ENCODE measurements at places on chromosomes 1 and 21. TPM values are rescaled to one million over a fixed set of nuclear protein-coding genes. Genes with fewer than 3 reads are reported as not detected.
A peak's percentile ranks its signal among the peaks of the same experiment; 100 is the strongest.

DNA sequence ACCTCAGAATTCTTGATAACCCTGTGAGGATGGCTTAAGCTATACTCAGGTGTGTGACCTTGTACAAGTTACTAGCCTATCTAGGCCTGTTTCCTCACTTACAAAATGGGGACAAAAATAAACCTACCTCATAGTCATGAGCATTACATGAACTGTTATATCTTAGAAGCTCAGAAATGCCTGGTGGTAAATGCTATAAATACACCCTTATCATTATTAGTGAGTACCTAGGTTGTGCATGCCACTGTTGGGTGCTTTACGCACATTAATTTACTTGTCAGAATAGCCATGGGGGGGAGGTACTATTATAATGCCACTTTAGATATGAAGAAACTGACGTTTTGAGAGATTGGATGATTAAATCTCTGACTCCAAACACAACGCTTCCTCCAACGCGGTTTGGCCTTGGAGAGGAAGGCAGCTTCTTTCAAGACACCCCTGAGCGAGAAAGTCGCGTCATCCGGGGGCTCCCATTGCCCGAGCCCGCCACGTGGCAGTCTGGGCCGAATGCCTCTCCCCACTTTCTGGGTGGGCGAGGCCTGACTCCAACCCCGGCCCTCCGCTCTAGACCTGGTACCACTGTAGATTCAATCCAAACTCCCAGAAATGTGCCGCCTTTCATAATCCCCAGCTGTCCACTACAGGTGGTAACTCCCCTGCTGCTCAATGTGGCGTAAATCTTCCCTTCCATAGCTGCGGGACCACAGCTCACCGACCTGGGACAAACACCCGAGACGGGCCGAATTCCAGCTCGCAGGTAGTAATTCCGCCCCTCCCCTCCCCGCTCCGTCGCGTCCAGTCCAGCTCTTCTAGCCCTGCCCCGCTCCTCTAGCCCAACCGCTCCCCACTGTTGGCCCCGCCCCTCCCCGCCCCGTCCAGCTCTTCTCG, 771 bp upstream of the RAD54L start:
- DNase-seq = peak; percentile 86

Gene ADPRS
- total RNA-seq = 24.6 TPM

GRCh38 chr1:64183395-64184002, 19.9 kb upstream of the UBE2U start:
- DNase-seq = no peak

Gene S100A9
- total RNA-seq = 1.7 TPM

DNA sequence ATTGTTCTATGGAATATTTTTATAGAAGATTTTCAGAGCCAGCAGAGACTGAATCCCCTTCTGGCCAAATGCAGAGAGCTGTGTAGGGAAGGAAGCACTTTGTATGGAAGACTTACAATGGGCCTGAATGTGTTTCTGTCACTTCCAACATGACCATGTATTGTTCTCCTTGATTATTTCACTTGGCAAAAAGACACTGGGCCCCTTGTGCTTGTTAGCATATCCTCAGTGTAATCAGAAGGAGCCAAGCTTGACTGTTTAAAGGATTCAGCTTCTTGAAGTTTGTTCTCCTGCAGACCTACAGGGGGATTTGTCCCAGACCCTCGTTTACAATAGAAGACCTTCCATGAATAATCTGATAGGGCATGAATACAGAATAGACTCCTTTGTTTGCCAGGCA, 48.1 kb upstream of the UBE2U start:
- no peak for DNase-seq

DNA sequence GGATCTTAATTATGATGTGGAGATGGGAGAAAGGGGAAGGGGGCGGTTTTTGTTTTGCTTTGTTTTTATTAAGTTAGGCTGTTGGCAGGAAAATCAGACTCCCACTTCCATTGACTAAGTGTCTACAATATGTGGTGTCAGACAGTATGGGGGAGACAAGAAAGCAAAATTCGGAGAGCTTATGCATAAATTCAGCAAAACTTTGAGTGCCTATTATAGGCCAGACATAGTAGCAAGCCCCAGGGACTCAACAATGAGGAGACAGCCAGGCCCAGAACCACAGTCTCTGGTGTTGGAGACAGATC, 835 bp upstream of the TSPAN2 start:
- DNase-seq = no peak

- no peak for DNase-seq
Observed at GRCh38 chr1:178461701-178462100, 35.1 kb downstream of the CLEC20A start.

DNA sequence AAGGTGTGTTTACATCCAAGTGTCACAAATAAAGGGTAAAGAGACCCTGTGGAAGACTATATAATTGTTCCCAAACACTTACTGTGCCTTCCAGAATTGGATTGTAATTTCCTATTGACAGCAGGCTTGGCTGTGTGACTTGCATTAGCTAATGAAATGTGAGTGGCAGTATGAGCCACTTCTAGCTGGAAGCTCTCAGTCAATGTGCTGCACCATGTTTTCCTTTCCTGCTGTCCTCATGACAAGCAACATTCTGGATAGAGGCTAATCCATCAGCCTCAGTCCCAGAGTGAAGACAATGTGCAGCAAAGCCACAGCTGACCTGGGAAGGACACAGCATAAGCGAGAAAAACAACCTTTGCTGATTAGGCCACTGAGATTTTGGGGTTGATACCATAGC, 5.9 kb upstream of the FOXJ3 start:
- DNase-seq = no peak

Gene SH3BGR
- total RNA-seq = 4.0 TPM

DNA sequence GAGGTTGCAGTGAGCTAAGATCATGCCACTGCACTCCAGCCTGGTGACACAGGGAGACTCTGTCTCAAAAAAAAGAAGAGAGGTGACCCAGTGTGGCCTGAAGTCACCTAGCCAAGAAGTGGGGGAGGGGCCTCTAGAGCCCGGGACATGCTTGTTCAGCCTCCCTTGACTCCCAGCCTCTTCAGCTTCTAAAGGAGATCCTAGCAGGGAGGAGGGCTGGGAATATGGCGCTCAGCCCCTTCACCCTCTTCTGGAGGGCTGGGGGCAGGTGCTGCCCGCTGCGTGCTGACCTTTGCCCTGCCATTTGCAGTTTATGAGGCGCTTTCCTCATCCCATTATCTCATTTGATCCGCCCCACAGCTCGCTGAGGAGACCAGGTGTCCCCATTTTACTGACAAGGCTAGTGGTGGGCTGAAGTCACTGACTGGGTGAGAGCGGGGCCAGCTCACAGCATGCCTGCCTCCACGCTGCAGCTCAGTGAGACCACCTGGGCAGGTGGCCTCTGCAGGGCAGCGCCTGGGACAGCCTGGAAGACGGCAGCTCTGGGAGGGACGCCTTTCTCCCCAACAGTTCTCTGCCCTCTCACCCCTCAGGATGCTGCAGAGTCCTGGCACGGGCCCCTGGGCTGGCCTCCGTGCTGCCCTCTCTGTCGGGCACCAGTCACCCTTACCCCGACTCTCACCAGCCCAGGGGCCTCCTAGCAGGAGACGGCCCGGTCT, 7.5 kb downstream of the ELF3 start:
- DNase-seq = no peak

DNA sequence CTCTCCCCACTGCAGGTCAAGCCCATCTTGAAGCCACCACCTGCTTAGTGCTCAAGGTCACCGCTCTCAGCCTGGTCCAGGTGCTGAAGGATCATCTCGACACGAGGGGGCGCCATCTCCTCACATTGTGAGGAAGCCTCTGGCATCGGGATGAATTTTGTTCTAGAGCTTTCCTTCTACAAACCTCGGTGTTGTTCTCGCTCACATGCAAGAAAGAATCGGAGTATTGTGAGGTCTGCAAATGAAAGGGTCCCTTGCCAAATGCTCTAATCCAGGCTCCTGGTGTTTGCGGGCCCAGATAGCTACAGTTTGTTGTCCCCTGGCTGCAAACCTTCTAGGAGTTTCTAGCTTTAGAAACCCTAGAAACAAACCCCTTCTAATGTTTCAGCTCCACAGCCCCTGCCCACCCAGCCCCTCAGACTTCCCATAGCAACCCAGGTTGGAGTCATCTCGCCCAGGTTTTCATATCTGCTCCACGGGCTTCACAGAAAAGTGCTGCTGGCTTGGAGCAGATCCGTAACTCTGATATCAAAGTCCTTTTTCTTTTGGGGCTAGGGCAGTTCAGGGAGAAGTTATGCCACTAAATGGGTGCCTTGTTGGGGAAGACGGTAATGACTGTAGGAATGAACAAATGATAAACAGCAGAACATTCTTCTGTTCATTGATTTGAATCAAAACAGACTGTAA, 8.6 kb upstream of the ATP5PO start:
- DNase-seq = peak; percentile 96

Gene LDLRAD1
- not detected for total RNA-seq

Gene NFYC
- total RNA-seq = 53.5 TPM

DNA sequence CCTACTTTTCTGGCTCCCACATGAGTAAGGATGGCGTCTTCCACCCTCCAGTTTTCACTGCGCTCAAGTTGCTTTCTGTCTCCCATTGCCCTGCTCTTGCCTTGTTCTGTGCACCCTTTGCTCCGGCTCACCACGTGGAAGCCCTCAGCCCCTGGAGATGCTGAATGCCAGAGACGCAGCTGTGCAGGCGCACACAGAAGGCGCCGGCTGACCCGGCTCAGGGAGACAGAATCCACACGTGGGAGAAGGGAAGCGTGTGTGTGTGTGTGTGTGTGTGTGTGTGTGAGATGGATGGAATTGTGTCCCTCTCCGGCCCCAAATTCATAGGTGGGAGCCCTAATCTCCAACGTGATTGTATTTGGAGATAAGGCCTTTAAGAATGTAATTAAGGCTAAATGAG, 118.2 kb upstream of the ERRFI1 start:
- DNase-seq = no peak

DNA sequence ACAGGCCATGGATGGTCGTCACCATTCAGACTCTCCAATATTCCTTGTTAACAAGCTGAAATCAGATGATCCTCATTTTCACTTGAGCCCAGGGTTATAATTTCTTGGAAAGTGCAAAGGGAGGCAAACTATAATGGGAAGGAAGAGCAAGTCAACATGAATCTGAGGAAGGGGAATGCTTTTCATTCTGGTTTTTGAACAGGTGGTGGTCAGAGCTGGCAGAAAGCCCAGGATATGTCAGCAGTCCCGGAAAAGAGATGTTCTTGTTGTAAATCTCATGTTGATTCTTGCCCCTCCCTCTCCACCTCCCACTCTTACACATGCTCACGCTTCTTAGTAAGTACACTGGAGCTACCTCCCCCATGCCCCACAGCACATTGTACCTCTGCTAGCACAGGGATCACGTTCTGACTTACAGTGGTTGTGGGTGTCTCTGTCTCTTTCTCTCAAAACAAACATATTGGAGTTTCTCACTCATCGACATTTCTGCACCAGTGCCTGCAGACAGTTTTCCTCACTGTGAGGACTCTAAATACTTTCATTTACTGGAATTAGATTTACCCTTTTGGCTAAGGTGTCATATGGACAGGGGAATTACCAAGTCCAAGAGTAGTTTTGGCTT, 77.6 kb downstream of the XCL2 start:
- DNase-seq = peak; percentile 72

DNA sequence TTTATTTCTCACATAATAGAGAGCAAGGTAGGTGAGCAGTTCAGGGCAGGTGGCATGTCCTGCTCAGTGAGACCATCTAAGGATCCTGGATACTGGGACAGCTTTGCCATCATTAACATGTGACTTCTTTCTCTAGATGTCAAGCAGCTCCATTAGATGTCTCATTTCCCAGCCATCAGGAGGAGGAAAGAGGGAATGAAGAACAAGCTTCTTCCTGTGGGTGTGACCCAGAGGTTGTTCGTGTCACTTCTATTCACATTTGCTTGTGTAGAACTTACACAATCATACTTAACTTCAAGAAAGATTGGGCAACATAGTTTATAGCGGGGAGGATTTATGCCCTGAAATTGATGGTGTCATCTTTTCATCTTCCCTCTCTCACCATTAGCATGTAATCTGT, 169.2 kb upstream of the B3GALT2 start:
- no peak for DNase-seq

Gene AMY1A
- total RNA-seq = not detected

Measured in activated naive CD4-positive, alpha-beta T cell treated with anti-CD3 and anti-CD28 coated beads for 36 hours (primary cell).